ENCODE measurements at places on chromosomes 2 and 18.
A peak's percentile ranks its signal among the peaks of the same experiment; 100 is the strongest.

- no peaks in the 10 kb centered on the region for H3K4me1 ChIP-seq
- no peak overlapping the region for H3K4me3 ChIP-seq
- H3K27me3 ChIP-seq, result no peaks in the 10 kb centered on the region
- H3K36me3 ChIP-seq, result no peaks in the 10 kb centered on the region
- DNase-seq, result peak; percentile 6
- H3K27ac ChIP-seq, result no peak overlapping the region
Measured at GRCh38 chr2:184644685-184645084, 46.4 kb downstream of the ZNF804A start.

GRCh38 chr2:6281524-6281923 is 584.2 kb downstream of the CMPK2 start:
- no peak for DNase-seq
- no peak overlapping the region for H3K27ac ChIP-seq
- no peaks in the 10 kb centered on the region for H3K4me1 ChIP-seq
- no peaks in the 10 kb centered on the region for H3K27me3 ChIP-seq

- no peaks in the 10 kb centered on the region for H3K4me1 ChIP-seq
- H3K27ac ChIP-seq, result no peak overlapping the region
- DNase-seq, result no peak
- H3K36me3 ChIP-seq, result no peaks in the 10 kb centered on the region
- no peaks in the 10 kb centered on the region for H3K27me3 ChIP-seq
Measured at GRCh38 chr2:289362-290089, 1.6 kb upstream of the ALKAL2 start.

- H3K4me1 ChIP-seq, result peaks cover 10% of the 10 kb centered on the region
- no peak overlapping the region for H3K4me3 ChIP-seq
- DNase-seq, result no peak
Measured at GRCh38 chr2:222743251-222743812, 71.9 kb downstream of the MOGAT1 start.

DNA sequence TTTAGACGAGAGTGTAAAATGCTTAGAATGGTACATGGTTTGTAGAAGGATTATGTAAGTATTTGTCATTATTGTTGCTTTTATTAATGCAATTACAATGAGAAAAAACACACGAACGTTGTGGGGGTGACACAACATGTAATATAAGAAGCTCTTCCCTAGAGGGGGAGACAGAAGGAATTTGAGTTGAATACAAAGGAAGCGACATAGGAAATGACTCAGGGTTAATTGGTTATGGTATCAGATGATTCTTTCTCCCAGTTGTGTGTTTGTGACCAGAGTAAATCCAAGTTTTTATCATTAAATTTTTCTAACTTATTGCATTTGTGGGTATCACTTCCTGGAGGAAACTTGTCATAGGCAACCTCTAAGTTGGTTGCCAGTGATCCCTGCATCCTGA is 625.6 kb upstream of the CDH2 start:
- DNase-seq, result no peak
- H3K4me3 ChIP-seq, result no peak overlapping the region
- no peaks in the 10 kb centered on the region for H3K27me3 ChIP-seq
- H3K36me3 ChIP-seq, result no peaks in the 10 kb centered on the region
- no peaks in the 10 kb centered on the region for H3K4me1 ChIP-seq
- no peak overlapping the region for H3K27ac ChIP-seq

GRCh38 chr2:84879584-84880394 is 1.1 kb downstream of the TRABD2A start:
- no peak overlapping the region for H3K27ac ChIP-seq
- no peak for DNase-seq
- no peaks in the 10 kb centered on the region for H3K27me3 ChIP-seq
- no peak overlapping the region for H3K4me3 ChIP-seq

Measured in HCT116 (cell line).